CD8-positive, alpha-beta memory T cell (primary cell): ENCODE measurements at places on chromosomes 12 and 14.

GRCh38 chr14:53953002-53953827, 3.4 kb downstream of the BMP4 start:
- no peak overlapping the region for H3K4me3 ChIP-seq
- no peaks in the 10 kb centered on the region for H3K36me3 ChIP-seq
- no peaks in the 10 kb centered on the region for H3K4me1 ChIP-seq
- peaks cover 13% of the 10 kb centered on the region for H3K27me3 ChIP-seq

- H3K4me1 ChIP-seq, result no peaks in the 10 kb centered on the region
- no peak for DNase-seq
- no peak overlapping the region for H3K4me3 ChIP-seq
- no peaks in the 10 kb centered on the region for H3K27me3 ChIP-seq
- no peaks in the 10 kb centered on the region for H3K36me3 ChIP-seq
- no peak overlapping the region for H3K27ac ChIP-seq
These were observed 202.7 kb downstream of the FBXL14 start for GRCh38 chr12:1391722-1392121.

DNA sequence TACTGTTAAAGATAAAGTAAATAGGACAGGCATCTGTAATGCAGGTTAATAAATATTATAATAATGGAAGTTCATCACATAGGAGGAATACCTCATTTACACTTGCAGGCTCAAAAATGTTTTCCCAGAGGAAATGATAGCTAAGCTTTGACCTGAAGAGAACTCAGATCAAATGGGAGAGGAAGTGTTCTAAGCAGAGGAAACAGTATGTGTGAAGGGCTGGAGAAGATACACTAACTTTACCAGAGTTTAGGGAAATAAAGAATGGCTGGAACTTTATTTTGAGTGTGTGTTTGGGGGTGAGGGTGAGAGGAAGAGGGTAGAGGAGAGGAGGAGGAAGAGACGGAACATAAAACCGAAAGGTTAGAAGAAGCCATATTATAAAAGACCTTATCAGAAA, 34.0 kb upstream of the AP4S1 start:
- H3K36me3 ChIP-seq, result no peaks in the 10 kb centered on the region
- no peak overlapping the region for H3K27ac ChIP-seq
- no peak for DNase-seq
- H3K4me3 ChIP-seq, result no peak overlapping the region
- H3K4me1 ChIP-seq, result peaks cover 7% of the 10 kb centered on the region
- no peaks in the 10 kb centered on the region for H3K27me3 ChIP-seq

DNA sequence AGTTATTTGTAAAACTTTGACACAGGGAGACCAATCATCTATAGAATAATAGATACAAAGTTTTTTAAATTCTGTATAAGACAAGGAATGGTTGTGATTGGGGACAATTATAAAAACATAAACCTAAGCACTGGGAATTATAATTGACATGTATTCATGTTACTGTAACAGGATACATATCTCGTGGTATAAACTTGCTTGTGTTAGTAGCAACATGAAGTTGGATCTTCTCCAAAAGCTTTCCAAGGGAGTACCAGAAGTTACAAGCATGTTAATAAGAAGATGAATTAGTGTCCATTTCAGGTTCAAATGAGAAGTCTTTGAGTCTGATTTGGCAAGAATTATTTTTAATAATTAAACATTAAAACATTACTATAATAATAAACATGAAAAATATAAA, 42.2 kb downstream of the CDKL1 start:
- no peaks in the 10 kb centered on the region for H3K27me3 ChIP-seq
- no peaks in the 10 kb centered on the region for H3K4me1 ChIP-seq
- H3K27ac ChIP-seq, result no peak overlapping the region
- no peak for DNase-seq
- H3K36me3 ChIP-seq, result no peaks in the 10 kb centered on the region

DNA sequence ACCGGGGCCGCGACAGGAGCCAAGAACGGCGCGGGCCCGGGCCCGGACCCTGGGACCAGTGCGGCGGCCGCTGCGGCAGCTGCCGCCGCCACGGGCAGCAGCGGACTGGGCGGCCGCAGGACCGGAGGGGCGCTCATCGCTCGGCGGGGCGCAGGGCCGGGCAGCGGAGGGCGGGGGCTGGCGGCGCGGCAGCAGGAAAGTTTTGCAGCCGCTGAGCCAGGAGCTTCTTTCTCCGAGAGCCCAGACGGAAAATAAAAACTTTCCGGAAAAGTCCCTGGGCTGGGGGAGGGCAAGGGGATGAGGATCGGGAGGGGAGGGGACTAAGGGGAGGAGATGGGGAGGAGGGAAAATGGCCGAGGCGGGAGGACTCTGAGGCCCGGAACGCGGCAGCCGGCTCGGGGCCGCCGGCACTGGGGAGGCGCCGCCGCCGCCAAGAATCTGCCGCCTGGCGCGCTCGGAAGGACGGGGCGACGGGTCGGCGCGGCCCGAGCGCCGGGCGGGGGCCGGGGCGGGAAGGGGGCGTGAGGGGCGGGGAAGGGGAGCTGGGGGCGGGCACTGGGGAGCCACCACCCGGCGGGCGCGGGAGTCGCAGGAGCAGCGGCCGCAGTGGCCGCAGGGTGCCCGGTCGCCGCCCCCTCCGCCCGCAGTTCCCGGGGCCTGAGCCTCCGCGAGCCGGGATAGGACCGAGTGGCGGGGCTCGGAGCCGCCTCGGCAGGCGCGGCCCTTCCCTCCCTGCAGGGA, at the start of gene PRKD1:
Gene PRKD1 (minus strand): TSS at position 472 of the 741 bp plus-strand sequence.
- no peak within 1 kb of the TSS for H3K4me3 ChIP-seq
- no peaks in the 10 kb centered on the region for H3K4me1 ChIP-seq
- no peaks in the 10 kb centered on the region for H3K36me3 ChIP-seq
- DNase-seq, result no peak

DNA sequence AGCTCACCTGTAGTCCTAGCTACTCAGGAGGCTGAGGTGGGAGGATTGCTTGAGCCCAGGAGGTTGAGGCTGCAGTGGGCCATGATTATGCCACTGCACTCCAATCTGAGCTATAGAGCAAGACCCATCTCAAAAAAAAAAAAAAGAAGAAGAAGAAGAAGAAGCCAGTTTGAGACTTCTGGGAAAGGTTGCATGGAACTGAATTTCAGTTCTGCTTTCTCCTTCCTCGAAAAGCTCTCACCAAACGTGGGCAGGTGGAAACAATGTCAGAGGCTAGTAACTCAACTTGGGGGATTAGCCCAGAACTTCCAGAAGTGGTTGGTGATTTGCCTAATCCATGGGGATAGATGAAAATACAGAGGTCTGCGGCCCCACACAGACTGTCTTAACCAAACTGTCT, 18.7 kb downstream of the FLVCR2 start:
- no peak overlapping the region for H3K4me3 ChIP-seq
- no peaks in the 10 kb centered on the region for H3K36me3 ChIP-seq
- H3K27me3 ChIP-seq, result no peaks in the 10 kb centered on the region
- H3K4me1 ChIP-seq, result no peaks in the 10 kb centered on the region

DNA sequence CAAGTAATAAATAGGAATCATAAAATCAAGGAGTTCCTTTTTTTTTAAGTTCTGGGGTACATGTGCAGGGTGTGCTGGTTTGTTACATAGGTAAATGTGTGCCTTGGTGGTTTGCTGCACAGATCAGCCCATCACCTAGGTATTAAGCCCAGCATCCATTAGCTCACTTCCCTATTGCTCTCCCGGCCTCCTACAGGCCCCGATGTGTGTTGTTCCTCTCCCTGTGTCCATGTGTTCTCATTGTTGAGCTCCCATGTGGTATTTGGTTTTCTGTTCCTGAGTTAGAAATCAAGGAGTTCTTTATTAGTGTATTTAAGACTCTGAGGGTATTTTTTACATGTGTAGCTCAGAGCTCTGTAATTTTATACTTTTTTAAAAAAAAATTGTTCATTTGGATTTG, 86.0 kb downstream of the SCFD1 start:
- H3K4me3 ChIP-seq, result no peak overlapping the region
- H3K27ac ChIP-seq, result no peak overlapping the region
- no peaks in the 10 kb centered on the region for H3K4me1 ChIP-seq
- DNase-seq, result no peak
- peaks cover 5% of the 10 kb centered on the region for H3K36me3 ChIP-seq

DNA sequence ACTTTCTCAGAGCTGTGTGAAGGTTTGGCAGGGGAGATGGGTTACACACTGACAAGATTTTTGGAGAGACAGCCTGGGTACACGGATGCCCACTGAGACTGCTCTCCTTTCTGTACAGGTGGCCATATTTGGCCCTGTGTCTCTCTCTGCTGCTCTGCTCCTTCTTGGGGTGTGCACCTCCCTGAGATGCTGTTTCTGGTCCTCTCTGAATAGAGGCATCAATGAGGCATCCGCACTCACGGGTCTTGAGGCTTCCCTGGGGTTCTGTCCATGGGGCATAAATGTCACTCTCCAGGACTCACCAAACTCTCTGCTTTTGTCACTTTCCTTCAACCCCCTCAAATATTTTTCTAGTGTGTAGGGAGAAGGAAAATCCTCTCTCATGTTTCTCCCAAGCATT, 77.5 kb downstream of the TTC8 start:
- H3K4me3 ChIP-seq, result no peak overlapping the region
- H3K27me3 ChIP-seq, result no peaks in the 10 kb centered on the region
- DNase-seq, result no peak
